ENCODE measurements at places on chromosomes 12 and 14.

GRCh38 chr14:96486705-96487104 lies 15.5 kb upstream of the PAPOLA start:
- DNase-seq = no peak

- no peak for DNase-seq
These were observed 86.6 kb downstream of the KITLG start for GRCh38 chr12:88493636-88494035.

DNA sequence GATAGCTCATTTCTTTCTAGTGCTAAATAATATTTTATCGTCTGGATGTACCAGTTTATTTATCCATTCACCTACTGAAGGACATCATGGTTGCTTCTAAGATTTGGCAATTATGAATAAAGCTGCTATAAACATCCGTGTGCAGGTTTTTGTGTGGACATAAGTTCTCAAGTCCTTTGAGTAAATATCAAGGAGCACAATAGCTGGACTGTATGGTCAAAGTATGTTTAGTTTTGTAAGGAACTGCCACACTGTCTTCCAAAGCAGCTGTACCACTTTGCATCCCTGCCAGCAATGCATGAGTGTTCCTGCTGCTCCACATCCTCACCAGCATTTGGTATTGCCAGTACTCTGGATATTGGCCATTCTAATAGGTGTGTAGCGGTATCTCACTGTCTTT lies 447.4 kb downstream of the MED13L start:
- no peak for DNase-seq

DNA sequence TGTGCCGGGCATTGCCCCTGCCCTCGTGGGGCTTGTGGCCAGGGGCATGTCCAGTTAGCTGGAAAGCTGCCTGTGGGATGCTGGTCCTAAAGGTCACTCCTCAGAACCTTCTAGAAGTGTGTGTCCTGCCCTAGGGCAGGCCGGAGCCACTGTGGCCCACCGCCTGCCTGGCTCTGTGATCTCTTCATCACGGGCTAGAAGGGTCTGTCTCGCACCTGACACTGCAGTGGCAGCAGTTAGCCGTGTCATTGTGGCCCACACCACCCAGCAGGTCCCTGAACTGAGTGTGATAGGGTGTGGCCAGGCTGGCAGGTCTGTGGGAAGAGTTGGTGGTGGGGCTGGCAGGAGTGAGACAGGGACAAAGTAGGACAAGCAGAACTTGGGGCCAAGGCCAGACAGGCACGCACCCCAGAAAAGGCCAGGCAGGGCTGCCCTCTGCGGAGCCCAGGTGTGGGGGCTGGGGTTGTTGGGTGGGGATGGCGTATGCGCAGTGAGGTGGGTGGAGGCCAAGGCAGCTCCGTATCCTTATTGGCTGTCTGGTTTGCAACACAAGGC lies 41.2 kb downstream of the ADGRD1 start:
- DNase-seq = no peak

DNA sequence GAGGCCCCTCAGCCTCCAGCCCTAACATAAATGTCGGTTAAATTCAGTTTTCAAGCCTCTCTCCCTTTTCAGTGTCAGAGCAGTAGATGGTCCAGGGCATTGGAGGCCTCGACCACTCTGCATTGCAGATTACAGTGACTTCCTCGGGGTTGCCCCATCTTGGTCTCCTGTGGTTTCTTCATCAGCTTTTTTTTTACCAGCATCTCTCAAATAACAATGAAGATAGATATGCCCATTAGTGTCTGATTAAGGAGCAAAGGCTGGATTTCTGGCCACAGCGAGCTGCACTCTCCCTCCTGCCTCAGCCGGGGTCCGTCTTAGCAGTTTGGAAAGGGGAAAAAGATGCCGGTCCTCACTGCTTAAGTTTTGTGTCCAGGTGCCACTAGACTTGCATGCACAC lies 49.7 kb downstream of the C14orf132 start:
- no peak for DNase-seq

DNA sequence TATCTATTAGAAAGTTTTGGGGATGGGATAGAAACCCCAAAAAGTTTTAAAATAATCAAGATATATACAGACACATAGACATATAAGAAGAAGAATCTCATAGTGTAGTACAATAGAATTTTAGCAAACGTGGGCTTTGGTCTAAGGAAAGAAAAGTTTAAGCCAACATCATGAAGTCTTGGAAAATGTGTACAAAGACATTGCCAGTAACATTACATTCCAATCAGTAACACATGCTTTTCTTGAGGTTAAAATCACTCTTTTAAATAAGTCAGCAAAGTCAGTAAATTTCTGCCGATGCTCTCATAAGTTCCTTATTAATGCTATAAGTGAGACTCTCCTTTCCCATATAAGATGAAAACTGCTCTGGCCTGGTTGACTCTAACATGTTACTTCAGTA lies 201.1 kb upstream of the LRIG3 start:
- no peak for DNase-seq

DNA sequence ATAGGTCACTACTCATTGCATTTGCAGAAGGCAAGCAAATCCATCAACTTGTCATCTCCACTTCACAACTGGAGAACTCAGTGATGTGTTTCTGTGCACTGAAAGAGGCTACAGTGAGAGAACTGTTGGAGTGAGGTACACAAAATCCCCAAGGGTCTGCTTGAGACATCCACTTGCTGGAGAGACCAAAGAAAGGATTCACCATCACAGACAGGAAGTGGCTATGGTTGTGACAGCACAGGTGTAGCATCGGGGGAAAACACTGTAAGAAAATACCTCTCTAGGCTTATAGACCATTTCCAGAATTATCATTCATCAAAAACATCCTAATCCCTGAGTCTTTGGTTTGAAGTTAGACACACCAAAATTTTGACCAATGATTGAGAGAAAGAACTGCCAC lies 201.3 kb upstream of the OR4E1 start:
- no peak for DNase-seq

- DNase-seq = no peak
These were observed at the start of gene NEUROD4 for GRCh38 chr12:55019784-55020183. Gene NEUROD4, plus strand, starts transcription at chr12:55019974. Its CDS starts 6,466 bp downstream, at chr12:55026440.

DNA sequence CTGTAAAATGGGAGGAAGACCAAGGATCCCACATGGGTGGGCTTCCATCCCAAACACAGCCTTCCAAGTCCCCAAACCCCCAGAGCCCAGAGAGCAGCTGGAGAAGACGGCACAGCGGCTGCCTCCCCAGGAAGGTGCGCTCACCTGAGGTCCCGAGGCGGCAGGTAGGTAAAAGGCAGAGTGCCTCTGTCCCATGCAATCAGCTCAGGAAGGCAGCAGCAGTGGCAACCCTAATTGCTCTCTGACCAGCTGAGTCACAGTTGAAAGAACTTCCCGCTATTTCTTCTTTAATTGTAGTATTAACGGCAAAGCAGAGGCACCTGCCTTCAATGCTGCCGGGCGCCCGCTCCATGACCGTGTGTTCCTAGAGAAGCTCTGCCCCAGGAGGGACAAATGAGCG lies 91.1 kb upstream of the BCL11B start:
- DNase-seq = no peak

DNA sequence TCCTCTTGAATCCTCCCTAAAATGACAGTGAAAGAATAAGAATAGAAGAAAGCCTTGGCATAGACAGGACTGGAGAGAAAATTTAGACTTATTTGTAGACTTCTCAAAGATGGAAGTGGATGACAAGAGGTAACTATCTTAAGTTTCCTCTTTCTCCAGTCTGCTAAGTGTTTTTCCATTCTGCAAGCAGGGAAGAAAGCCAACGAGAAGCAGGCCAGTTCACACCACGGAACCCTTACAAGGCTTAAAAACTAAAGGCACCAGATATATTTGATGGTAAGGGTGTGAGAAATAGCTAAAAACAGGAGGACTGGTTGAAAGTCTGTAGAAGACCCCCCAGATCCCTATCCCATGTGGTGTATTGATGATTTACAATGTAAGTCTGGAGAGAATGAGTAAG lies 82.9 kb upstream of the GPHB5 start:
- DNase-seq = no peak

GRCh38 chr14:53022593-53022992 lies 71.7 kb upstream of the FERMT2 start:
- DNase-seq = no peak

DNA sequence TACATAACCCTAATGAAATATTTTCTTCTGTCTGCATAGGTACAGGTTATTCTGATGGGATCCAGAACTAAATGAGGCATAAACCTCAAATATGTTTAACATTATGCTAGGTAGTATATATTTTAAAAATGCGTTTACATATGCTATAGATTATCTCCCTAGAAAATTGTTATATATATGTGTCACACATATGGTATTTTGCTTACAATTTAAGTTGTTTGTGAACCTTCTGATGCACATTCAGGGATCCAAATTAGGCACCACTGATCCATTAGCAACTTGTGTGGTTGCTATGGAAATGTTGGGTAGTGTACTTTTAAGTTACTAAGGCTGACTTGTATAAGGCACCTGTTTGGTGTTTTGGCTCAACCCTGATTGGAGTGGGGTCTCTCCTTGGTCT lies 456.7 kb downstream of the AEBP2 start:
- DNase-seq = no peak

GRCh38 chr12:84912198-84913128 lies at the start of gene SLC6A15:
Gene SLC6A15, minus strand, starts transcription at chr12:84912799. Its CDS starts 20,679 bp downstream, at chr12:84892120.
- no peak for DNase-seq

GRCh38 chr12:129696405-129696804 lies 207.4 kb downstream of the TMEM132D start:
- DNase-seq = no peak

GRCh38 chr14:94111276-94112095 lies 950 bp downstream of the IFI27 start:
- DNase-seq = no peak

DNA sequence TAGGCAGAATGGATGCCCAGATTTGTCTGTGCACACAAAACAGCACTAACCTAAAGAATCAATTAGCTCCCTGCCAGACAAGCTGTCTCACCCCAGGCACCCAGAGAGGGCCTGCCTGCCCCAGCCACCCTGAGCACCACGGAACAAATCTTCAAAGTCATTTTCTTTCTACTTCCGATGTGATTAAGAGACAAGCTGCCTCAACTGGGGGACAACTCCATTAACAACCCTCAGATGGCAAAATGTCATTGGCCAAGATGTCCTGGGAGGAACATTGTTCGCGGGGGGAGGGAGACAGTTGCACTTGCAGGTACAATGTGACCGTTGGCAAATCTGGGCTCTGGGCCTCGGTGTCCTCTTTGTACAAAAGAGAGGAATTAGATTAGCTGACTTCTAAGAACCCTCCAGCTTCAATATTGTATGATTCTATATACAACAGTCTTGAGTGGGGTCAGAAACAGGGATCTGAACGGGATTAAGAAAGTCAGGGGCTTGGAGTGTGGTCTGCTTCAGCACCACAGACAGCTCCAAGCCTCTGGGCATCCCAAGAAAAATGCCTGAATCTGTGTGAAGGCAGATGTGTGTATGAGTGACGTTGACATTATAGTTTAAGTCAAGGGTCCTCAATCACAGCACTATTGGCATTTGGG lies 42.8 kb upstream of the CMKLR1 start:
- no peak for DNase-seq

GRCh38 chr14:88063811-88064210 lies 58.9 kb downstream of the GPR65 start:
- DNase-seq = no peak

GRCh38 chr12:130337488-130338303 lies at the start of gene PIWIL1:
Gene PIWIL1, plus strand, starts transcription at chr12:130337887. Its CDS starts 4,705 bp downstream, at chr12:130342592.
- DNase-seq = no peak

DNA sequence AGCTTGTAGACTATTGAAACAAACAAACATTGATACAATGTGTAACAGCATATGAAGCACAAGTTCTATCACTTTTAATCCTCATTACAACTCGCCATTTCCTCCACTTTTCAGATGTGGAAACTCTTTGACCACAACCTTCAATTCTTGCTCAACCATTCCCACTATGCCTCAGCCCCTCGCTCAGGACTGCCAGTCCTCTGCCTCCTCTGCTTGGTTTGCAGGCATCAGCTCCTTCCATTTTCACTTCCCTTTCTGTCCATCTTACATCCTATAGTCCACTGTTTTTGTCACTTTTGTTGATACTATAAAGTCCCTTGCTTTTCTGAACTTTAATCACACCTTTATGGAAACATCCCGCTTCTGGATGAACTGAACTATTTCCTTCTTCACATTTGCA lies 28.2 kb upstream of the CD27 start:
- no peak for DNase-seq

- no peak for DNase-seq
These were observed 51.1 kb downstream of the MIS18BP1 start for GRCh38 chr14:45201905-45202304.

DNA sequence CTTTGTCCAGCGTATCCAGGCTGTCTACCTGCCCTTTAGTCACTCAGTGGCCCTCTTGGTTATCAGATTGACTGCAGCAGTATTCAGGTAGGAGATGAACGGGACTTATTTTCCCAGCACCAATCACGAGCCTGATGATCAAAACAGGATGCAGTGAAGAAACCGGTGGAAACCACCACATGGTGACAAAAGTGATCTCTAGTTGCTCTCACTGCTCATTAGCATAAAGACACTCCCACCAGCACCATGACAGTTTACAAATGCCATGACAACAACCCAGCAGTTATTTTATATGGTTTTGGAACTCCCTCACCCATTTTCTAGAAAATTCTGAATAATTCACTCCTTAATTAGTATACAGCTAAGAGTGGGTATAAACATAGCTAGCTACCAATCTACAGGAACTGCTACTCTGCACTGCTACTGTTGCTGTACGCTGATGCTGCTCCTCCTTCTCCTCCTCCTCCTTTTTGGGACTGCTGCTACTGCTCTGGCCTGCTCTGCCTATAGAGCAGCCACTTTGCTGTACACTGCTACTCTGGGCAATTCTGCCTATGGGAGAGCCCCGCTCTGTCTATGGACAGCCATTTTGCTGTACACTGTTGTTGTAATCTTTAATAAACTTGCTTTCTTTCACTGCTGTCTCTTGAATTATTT lies 142.5 kb upstream of the SSTR1 start:
- DNase-seq = no peak

DNA sequence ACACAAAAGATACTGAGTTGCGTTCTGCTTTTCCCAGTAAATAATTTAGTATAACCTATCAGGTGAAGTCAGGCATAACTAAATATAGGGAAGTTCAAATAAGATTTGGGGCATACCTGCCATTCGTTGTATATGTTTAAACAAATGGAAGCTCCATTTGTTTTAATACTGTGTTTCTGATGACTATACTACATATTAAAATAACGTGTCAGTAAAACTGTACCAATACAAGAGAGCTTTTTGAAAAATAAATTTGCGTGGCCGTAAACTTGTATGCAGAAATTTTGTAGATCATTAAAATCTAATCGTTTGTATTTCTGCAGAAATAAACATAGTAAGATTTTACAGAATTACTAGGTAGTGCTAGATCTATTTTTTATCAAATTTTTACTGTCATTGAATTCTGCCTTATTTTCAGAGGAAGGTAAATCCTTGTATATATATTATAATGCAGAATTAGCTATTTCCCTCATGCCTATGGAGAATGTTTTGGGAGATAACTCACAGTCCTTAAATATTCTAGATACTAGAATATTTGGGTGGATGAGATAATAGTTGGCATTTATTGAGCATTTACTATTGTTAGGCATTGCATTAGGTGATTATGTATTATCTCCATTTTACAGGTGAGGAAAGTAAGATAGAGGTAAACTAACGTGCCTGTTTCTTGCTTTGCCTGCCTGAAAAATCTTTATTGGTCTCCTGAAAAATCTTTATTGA lies 1.5 kb downstream of the SCFD1 start:
- DNase-seq = no peak
